ENCODE measurements at places on chromosomes 1 and 21.

DNA sequence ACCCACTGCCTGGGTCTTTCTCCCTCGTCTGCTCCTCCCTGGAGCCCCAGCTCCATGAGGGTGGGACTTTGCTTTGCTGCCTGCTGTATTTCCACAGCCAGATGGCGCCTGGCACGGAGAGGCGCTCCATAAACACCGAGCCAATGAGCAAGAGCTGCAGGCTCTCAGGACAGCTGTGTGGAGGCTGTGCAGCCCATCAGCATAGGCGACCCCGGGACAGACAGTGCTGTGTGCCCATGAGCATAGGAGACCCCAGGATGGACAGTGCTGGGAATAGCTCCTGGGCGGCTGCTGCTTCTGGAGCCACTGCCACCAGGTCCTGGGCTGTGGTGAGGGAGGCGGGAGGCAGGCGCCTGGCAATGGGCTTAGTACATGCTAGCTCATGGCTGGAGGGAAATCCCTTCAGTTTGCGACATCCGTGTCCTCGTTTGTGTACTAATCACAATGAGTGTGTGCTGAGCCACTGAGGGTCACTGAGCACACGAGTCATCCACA is 29.2 kb downstream of the CEP104 start:
- no peak for DNase-seq

DNA sequence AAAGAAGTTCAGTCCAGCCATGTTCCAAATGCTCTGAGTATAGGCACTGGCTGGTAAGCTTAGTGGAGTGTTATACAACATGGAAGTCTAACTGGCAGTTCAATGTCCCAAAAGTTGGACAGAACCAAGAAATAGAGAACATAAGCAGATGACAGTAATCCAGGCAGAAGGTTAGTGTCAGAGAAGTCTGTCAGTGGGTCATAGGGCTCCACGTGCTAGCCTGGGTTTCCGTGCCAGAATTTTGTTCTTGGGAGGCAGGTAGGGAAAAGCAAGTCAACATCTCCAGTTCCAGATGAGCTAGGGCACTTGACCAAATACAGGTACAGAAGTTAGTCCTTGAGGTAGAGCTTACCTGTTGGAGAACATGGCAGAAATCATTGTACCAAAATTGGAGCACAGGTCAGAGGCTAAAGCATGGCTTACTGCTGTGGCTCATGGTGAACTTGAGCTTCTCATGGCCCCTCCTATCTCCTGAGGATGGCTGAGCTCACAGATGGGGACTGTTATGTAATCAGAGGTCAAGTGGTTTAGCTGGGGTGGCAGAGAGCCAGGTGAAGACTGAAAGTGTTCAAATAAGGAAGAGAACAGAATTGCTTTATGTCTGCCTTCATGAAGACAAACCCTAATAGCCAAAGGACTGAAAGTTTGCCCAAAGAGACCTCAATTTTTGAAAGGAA is 170.8 kb downstream of the NFIA start:
- no peak for DNase-seq

DNA sequence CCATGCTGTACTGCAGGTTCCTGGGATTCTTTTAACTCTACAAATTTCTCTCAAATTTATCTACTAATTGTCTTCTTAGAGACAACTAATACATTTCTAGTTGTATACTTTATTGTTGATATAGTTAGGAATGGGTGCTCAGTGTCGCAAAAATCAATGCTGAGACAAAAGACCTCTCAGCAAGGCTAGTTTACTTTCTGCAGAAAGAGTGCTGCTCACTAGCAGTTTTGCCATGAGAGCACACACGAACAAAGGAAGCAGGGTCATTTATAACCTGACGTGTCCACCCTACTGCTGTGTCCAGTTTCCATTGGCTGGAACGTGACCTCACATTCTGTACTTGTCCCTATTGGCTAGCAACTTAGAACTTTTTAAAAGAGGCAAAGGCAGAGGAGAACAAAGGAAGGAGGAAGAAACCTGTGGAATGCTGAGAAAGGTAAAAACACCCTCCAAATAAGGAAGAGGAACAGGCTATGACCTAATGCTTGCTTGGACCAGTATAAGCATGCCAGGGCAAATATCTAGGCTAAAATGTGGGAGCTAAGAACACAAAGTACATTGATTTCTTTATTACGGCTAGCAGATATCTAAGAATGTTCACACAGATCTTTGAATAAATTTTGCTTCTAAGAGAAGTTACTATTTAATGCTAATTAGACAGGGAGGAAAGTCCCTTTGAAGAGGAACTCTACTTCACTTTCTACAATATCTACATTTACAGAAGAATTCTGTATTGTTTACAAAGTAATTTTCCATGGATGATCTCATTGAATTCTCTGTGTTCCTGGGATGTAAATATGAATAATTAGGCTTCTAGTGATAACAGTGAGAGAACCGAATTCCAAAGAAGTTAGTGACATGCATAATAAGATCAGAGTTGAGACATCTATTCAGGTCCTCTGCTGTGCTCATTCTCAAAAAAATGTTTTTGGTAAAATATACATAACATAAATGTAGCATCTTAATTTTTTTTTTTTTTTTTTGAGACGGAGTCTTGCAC is 86.0 kb upstream of the MAP10 start:
- no peak for DNase-seq

DNA sequence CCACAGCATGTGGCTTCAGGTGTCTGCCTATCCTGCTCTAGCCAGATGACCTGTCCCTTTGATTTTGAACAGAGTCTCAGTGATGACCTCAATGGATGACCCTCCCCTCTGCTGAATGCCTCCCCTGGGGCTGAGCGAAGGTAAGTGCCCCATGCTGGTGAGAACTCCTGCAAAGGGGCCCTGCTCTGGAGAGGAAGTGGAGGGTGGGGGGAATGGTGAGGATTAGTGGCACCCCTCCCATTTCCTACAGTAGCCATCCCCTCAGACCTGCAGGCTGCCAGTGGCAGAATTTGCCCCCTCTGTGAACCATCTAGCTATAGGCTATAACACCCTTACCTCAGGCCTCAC is 3.7 kb upstream of the PMVK start:
- no peak for DNase-seq

DNA sequence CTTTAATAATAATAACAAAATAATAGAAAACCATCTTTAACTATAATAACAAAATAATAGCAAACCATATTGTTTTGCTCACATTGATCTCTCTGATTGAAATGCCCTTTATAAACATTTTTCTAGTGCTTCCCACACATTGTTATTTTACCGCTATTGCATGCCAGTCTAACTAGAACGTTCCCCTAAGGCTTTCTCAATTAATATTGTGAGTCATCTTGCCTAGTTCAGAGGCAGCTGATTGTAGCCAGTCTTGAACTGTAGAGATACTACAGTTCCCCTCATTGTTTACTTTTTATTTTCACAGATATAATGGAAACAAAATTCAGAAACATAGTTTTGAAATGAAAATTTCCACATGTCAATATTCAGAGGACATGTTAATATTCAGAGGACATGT is 192.3 kb upstream of the ADGRL4 start:
- no peak for DNase-seq

DNA sequence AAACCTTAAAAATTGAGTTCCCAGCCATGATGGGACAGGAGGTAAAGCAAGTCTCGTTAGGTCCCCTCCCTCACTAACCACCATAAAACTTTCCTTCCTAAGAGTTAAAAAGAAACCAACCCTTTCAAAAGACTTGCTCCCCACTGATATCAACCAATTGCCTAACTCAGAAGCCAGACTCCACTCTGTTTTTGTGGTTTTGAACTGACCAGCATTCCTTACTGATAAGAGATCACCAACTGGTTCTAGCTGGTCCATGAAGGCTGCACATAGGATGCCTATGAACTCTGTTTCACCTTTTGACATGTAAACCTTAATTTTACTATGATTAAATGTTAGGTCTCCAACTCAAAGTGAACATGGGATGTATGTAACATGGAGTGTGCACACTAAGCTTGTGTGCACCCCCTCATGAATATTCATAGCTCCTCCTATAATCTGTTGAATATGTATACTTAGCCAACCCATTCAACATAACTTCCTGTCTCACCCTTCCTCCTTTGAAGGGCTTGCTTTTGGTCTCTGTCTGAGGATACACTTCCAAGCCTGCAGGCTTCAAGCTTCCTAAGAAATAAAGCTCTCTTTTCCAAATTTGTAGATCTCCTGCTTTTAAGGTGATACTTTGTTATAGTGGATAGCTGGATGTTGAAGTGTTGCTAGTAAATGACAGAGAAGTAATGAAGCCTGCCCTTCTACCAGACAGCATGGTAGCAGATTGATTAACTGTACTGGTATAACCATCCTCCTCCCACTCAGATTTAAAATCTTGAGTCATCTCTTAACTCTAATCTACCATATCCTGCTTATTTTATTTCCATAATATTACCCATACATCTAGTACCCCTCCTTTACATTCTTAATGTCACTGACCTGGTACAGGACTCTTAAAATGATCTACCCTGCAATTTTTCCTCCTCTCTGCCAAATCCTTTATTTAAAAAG is 95.6 kb downstream of the ZNF644 start:
- no peak for DNase-seq

GRCh38 chr1:91741301-91741700 is 144.7 kb downstream of the TGFBR3 start:
- no peak for DNase-seq

DNA sequence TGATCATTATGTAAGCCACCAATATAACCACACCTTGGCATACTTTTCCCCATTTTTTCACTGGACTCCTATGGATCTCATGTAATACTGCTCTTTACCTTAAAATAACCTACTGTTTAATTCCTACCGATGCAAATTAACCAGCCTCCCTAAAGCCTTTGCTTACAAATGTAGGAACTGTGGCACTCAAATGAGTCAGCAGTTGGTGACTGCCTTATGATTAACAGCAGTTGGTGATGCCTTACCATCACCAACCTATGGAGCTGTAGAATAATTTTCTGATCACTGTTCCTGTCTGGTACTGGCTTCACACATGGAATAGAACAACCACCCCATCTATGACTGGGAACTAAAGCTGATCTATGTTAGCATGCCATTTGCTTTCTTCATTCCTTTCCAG is 7.8 kb upstream of the NUDT17 start:
- no peak for DNase-seq

- no peak for DNase-seq
Measured at GRCh38 chr21:33731447-33731846, 89.1 kb downstream of the ITSN1 start.

DNA sequence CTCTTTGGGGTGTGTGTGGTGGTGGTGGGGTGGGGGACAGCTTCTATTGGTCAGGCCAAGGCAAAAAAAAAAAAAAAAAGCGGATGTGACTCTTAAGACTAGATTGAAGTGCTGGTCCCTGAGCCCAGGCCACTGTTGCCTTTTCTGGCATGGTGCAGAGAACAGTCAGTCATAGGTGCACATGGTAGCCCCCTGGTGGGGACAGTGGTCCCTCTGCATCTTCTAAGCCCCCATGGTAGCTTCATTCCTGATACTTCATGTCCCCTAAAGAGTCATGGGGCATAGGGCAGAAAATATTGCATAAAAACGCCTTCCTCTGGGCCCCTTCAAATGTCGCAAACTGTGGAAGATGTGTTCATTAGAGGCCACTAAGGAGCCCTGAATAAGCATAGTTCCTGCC is 371.8 kb downstream of the NPHP4 start:
- no peak for DNase-seq

DNA sequence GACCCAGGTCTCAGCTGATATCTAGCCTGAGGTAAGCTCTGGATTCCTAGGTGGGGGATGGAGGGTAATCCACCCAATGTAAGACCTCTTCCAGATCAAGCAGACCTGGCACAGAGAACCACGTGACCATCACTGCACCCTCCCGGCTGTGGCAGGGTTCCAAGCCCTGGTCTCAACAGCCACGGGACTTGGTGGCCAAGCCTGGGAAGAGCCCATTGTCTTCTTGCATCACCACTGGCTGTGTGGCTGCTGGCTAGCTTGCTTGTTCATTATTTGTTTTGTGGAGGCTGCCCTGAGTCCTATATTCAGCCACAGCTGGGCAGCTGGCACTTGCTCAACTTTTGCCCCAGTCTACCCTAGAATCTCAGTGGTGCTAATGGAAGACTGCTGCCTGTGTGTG is 24.1 kb upstream of the NFASC start:
- DNase-seq = no peak

DNA sequence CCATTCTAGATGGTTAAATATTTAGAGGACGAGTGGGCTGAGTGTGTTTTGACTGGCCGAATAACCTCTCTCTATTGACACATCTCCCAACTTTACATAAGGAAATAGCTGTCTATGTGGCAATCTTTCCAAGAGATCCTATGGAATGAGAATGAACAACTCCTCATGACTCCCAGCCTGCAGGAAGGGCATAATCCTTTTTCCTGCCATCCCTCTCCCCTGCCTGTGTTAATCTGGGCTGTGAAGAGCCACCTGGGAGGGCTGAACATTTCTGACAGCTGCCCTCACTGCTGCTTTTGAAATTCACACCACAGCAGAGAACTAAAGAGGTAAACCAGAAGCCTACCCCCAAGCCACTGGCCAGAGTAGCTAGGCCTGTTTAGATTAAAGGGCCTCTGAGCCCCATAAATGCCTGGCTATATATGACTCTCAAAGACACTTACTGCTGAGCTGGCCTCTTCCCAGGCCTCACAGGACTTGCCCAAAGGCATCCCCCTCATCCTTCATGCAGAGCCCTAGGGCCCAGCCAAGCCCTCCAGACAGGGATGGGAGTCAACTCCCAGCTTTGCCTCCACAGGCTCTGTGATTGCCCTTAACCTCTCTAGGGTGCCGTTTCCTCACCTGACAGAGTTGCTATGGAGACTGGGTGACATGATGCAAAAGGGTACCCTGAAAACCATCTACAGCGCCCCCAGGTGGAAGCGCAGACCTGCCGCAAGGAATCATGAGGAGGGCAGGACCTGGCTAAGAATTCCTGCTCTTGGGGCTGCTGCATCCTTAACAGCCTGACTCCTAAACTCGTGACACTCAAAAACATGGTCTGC is 42.0 kb upstream of the LDLRAP1 start:
- no peak for DNase-seq

- no peak for DNase-seq
Measured at GRCh38 chr1:23187637-23188036, 19.0 kb upstream of the LUZP1 start.

DNA sequence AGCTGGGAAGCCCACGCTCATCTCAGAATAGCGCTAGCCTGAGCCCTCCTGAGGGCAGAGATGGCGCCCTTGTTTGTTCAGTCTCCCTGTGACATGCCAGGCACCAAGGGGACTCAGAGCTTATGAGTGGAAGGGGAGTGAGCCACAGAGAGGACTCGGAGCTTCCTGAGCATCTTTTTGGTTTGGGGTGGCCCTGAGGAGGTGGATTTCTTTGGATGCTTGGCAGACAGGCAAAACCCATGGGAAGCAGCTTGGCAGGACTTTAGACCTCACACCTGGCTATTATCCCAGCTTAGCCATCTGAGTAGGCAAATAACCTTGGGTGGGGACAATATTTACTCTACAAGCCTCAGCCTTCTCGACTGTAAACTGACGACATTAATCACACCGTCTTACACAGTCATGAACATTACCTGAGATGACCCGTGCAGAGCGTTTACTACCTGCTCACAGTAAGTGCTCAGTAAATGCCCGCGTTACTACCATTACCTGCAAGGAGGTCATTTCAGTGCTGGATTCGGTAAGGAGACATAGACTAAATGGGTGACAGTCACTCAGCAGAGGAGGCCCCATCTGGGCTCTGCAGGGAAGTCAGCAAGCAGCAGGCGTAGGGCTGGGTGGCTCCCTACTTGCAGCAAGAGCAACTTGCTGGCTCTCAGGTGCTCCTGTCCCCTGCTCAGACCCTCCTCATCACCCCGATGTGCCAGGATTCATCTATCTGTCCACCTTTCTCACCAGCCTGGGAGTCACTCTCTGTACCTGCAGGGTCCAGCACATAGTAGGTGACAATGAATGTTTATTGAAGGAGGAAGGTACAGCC is 54.9 kb downstream of the KLHDC7A start:
- no peak for DNase-seq

All from activated naive CD4-positive, alpha-beta T cell (primary cell).